ENCODE measurements at places on chromosomes 7 and 10.

DNA sequence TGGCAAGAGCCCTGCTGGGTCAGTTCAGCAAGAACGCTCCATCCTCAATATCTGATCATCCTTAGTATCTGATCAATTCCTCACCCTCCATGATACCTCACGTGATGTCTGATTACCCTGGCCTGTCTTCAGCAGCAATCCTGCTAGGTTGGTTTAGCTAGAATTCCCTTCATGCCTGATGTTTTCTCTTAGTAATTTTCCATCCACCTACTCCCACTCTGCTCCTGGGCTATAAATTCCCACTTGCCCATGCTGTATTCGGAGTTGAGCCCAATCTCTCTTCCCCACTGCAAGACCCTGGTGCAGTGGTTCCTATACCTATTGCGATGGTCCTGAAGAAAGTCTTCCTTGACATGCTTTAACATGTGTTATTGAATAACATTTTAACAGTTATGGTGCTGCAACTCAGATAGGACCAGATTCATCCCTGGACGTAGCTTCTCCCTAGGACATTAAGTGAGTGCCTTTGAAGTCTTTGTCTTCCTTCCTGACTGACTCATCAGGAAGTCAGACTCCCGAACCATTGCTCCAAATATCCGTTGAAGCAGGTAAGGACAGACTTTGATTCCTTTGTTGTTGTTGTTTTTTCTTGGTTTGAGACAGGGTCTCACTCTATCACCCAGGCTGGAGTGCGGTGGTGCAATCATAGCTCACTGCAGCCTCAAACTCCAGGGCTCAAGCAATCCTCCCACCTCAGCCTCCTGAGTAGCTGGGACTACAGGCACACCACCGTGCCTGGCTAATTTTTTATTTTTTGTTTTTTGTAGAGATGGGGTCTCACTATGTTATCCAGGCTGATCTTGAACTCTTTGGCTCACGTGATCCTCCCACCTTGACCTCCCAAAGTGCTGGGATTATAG lies 29.4 kb upstream of the CLDN3 start:
- DNase-seq = no peak

- DNase-seq = no peak
These were observed 97.0 kb downstream of the BAMBI start for GRCh38 chr10:28774051-28774995.

DNA sequence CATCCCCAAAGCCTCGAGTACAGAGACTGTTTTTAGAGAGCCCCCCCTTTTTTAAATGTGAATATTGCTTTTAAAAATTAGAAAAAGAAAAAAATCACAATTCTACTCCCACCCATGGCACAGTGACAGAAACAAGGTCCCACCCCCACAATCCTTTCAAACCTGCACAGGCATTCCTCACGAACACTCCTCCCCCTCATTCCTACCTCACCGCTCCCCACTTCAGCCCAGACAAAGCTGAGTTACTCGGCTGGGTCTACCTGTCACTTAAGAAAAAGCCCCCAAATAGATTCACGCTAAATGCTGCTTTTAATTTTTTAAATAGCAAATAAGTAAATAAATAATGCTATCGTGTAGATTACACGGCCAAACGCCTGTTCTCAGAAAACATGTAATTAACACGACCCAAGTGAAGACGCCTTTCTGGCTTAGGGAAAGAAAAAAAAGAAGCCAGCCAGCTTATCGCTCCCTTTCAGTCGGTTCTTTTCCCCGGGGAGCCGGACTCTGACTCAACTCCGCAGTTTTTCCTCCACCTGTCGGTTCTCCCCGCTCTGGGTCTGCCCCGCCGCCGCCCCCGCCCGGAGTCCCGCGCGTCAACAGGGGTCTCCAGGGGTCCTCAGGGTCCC lies 739 bp downstream of the MPP7 start:
- DNase-seq = no peak

DNA sequence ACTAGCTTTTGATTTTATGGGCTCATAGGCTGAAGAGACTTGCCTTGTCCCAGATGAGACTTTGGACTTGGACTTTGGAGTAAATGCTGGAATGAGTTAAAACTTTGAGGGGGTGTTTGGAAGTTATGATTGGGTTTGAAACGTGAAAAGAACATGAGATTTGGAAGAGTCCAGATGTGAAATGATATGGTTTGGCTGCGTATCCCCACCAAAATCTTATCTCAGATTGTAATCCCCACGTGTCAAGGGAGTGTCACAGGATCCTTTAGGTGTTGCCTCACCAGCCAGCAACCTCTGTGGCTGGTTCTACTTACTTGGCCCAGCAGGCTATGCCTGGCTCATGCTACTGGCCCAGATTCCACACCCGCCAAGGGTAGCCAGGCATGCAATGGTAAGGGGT lies 119.6 kb upstream of the NPY start:
- no peak for DNase-seq

DNA sequence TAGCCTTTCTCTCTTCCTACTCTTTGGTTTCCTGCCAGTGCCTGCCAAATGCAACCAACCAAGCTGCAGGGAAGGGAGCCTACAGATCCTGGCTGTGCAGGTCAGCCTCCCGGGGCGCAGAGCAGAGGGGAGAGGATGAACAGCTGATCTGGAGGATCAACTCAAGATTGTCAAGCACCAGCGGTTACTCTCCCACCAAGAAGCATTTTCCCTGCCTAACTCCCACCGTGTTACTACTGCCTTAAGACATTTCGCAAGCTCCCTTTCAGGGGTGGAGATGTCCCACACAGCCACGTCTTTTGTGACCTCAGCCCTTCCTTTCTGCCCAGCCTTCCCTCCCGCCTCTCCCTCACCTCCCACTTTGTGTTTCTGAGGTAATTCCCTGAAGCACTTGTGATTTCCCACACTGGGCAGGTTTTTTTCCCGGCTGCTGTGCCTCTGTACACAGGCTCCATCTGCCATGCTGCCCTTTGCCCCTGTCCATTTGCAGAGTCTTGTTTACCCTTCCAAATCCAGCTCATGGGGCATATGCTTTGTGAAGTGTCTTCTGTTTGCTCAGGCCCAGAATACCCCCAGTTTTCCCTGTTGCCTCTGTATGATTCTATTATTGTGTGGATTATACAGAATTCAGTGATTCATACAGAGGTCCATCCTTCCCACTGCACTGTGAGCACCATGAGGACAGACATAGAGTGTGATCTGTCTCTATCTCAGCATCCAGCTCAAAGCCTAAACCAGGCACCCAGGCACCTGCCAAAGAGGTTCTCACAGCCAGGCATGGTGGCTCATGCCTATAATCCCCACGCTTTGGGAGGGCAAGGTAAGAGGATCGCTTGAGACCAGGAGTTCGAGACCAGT lies 40.9 kb upstream of the PAPSS2 start:
- DNase-seq = no peak

DNA sequence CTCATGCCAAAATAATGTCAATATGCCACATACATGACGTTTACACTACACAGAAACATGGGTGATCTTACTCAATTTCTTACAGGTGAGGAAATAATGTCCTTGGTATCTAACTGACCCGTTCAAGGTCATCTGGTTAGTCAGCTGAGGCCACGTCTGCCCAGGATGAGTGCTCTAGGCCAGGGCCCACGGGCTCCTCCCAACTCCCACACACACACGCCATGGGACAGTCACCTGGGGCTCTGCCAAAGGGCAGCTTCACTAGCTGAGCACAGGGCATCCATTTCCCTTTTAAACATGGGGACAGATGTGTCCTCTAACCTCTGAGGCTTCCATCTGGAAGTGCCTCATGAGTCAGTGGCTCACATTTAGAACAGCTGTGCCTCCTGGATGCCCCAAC lies 123.9 kb downstream of the TNS3 start:
- DNase-seq = no peak

DNA sequence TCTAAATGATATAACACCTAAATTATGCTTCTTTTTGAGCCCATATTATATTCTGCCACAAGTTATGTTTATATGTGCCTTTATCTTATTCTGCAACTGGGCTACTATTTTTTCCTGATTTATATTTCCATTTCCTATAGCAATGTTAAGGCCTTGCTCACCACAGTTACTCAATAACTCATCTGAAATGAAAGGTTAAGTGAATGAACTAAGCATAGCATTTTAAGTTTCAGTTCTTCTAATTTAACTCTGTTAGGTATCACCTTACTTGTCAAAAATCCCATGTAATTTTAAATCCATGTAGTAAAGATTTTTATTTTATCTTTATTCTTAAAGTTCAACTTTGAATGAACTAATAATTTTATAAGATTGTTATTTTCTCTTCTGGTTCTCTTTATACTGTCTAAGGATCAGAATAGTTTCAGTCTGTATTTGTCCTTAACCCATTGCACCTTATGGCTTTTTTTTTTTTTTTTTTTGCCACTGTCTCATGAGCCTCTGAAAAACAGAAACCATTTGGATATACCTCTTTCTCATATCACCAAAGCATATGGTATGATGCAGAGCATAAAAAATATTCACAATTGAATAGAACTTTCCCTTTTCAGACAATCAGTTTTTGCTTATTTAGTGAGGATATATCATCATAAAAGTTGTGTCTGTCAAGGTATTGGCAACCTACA lies 301.8 kb upstream of the ZWINT start:
- DNase-seq = no peak
